ENCODE measurements at places on chromosomes 1 and 21. TPM values are rescaled to one million over a fixed set of nuclear protein-coding genes. Genes with fewer than 3 reads are reported as not detected.

GRCh38 chr1:232533328-232533727, 96.6 kb downstream of the SIPA1L2 start:
- DNase-seq, result no peak

DNA sequence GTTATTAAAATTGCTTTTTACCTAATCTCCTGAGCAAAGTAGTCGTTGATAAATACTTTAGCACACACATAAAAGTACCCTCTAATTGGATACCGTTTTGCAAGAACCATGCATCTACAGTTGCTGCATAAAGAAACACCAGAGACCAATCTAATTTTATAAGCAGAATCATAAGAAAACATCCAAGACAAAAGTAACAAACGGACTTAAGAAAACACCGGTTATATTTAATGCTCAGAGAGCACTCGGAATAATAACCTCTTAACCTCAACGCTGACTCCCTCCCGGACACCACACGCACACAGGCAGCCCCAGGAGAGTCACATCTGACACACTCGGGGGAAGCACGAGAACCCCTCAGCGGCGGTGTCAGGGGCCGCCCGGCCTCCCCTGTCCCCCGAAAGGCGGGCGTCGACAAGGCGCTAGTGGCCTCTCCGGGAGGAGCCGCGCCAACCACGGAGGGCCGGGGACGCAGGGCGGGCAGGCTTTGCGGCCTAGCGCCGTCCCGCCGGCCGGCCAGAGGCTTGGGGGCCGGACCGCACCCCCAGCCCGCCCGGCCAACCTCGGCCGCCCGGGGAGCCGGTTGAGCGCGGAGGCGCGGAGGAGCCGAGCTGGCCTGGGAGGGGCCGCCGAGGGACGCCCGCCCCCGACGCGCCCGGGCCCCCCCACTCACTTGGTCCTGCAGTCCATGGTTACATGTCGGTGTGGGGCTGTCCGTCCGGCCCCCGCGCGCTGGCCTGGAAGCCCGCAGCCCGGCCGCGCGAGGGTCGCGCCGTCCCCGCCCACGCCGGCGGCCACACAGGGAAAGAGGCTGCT, 606 bp downstream of the DENND1B start:
- DNase-seq, result no peak

GRCh38 chr1:103525114-103525606, 339 bp upstream of the RNPC3 start:
- DNase-seq, result peak; percentile 25

DNA sequence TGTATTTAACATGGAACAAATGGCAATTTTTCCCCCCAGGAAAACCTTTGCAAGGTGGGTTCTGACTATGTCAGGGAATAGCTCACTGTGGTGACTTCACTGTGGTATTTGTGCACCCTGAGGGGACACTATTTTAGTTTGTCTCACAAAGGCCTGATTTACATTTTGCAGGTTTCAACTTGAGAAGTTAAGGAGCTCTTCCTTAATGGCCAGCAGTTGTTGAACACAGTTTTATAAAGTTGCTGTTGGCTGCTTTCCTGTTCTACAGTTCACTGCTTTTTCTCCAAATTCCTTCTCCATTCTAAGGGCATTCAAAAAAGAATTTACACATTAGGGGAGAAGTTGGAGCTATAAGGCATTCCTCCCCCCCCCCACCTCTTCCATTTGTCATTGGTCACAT, 4.6 kb downstream of the LAMC1 start:
- no peak for DNase-seq

GRCh38 chr1:57623039-57623790, 199.4 kb upstream of the DAB1 start:
- no peak for DNase-seq

DNA sequence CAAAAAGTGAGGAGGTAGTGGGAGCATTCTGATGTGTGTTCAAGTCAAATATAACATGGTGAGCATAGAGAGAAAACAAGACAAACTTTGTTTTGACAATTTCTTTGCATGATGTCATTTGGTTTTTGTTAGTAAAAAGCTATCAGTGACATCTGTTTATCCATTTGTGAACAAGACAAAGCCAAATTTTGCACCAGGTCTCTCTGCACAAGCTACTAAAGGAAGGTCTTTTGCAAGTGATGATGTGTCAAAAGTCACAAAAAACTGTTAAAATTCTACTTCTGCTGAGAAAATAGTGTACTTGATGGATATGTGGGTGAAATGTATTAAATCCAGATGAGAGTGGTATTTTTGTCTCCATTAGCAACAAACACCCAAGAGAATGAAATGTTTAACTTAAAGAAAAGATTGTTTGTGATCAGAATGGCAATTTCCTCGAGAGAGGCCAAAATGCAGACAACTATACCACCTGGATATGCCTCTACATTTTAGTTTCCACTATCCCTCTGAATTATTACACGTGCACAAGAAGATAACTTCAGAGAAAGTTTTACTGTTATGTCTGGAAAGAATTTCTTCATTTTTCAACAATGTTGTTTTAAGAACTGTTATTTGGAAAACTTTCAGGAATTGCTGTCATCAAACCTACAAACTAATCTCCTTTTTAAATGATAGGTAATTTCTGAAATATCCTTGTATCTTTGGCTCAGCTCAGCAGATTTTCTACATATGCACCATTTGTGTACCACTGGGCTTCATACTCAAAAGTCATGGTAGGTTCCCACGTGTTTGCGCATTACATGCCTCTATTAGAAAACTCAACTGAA, 807.4 kb upstream of the ADGRL2 start:
- DNase-seq, result no peak

GRCh38 chr1:110185181-110185580, 24.9 kb upstream of the KCNC4 start:
- no peak for DNase-seq

- DNase-seq, result no peak
These were observed 70.2 kb downstream of the EDEM3 start for GRCh38 chr1:184684285-184685074.

DNA sequence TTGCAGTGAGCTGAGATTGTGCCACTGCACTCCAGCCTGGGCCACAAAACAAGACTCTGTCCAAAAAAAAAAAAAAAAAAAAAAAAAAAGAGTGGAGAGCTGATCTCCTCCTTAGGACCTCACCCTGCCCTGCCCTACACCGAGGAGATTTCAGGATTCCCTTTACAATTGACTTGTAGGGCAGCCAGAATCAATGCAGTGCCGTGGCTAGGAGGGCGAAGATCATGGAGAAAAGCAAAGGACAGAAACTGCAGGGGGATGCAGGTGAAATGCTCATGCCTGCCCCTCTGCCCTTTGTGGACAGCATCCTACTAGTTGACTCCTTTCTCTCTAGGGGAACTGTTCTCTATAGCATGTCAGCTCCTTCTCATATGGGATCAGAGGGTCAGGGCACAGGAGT, 9.6 kb downstream of the FHAD1 start:
- no peak for DNase-seq

DNA sequence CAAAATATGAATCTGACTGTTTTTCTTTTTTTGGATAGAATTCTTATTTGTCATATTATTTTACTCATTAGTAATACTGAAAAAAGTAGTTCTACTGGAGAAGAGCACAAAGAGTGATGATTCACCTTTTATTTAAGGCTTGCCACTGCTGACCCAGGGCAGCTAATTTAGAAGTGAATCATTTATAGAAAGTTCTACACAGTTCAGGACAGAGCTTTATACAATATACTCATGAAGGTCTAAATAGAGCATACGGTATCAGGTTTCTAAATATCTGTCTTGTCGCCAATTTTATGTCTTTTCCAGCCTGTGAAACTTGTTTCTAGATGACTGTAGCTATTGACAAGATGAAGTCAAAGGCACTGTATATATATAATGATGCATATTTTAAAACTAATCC, 25.0 kb downstream of the GIPC2 start:
- DNase-seq, result no peak

DNA sequence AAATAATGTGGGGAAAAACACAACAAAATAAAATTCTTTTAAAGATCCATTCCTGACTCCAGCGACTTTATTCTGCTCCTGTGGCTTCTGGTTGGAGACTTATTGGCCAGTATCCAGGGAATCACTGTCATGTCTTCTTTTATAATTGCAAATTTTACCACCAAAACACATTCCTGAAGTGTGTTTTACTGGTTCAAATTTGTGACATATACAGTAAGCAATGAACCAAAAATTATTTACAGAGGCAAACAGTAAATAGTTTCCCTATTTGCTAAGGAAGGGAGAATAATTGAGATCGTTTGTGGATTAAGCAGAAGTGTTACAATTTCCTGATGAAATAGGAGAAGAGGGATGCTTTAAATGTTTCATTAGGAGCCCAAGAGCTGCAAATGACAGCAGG, 118.7 kb downstream of the ZNF281 start:
- DNase-seq, result no peak

GRCh38 chr1:31746687-31747086, 17.5 kb downstream of the ADGRB2 start:
- no peak for DNase-seq

DNA sequence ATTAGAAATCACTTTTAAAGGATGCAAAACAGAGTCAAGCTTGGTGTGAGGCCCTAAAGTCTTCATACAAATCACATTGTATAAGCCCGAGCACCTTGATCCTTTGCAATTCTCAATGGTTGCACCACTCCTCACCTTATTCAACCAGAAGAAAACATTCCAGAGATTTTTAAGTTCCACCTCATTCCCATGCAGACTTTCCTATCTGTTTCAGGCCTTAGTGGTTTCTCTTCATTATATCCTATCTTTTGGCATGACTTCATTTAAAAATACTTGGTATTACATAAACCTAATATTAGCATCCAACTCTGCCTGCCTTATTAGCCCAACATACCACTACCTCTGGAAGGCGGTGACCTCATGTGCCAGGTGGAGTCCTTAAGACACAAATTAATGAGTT, 9.3 kb upstream of the GREM2 start:
- no peak for DNase-seq

Gene CELF3
- total RNA-seq, result not detected

Gene ADGRL4
- total RNA-seq, result 0.09 TPM

Gene LIN28A
- total RNA-seq, result not detected

Gene NR0B2
- not detected for total RNA-seq

Gene S100A5
- 0.30 TPM for total RNA-seq

Gene DCST2
- 1.6 TPM for total RNA-seq

Gene HJV
- total RNA-seq, result not detected

Gene FAM151A
- total RNA-seq, result not detected

Gene VSIG8
- not detected for total RNA-seq

Gene ANXA9
- 0.61 TPM for total RNA-seq

Gene E2F2
- total RNA-seq, result 3.9 TPM
